ENCODE measurements at places on chromosomes 11 and 22.

- DNase-seq, result peak; percentile 77
These were observed 1.3 kb upstream of the HDAC10 start for GRCh38 chr22:50252082-50253045.

GRCh38 chr22:37638391-37639069 lies 939 bp upstream of the SH3BP1 start:
- peak; percentile 39 for DNase-seq

DNA sequence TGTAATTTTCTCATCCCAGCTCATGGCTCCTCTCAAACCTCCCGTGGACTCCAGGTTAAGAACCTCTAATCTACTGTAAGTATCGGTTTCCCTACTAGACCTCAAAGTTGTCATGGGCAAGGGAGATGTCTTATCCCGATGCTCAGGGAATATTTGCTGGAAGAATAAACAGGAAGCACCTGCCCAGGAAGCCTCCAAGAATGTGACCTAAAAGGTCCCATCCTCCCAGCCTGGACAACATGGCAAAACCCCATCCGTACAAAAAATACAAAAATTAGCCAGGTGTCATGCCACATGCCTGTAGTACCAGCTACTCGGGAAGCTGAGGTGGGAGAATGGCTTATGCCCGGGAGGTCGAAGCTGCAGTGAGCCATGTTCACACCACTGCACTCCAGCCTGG lies 62.4 kb downstream of the APOL1 start:
- no peak for DNase-seq

DNA sequence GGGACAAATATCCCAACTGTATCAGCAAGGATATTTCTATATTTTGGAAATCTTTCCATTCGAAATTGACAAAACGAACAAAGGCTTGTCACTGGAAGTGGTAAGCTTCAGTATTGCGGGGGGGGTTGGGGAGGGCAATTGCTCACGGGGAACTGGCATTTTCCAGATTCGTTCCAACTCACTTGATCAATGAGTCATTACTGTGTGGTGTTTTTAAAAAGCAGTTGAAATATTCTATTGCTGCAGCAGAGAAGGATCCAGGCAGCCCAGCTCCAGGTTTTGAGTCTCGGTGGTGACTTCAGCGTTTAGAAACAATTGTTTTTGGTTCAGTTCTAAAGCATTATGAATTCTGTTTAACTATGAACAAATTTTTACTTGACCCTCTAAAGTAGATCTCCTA lies 33.8 kb upstream of the FBLN1 start:
- peak; percentile 81 for DNase-seq

- no peak for DNase-seq
These were observed 76.2 kb upstream of the GDPD4 start for GRCh38 chr11:77377734-77378133.

- no peak for DNase-seq
These were observed 37.0 kb downstream of the GAB2 start for GRCh38 chr11:78380615-78381051.

DNA sequence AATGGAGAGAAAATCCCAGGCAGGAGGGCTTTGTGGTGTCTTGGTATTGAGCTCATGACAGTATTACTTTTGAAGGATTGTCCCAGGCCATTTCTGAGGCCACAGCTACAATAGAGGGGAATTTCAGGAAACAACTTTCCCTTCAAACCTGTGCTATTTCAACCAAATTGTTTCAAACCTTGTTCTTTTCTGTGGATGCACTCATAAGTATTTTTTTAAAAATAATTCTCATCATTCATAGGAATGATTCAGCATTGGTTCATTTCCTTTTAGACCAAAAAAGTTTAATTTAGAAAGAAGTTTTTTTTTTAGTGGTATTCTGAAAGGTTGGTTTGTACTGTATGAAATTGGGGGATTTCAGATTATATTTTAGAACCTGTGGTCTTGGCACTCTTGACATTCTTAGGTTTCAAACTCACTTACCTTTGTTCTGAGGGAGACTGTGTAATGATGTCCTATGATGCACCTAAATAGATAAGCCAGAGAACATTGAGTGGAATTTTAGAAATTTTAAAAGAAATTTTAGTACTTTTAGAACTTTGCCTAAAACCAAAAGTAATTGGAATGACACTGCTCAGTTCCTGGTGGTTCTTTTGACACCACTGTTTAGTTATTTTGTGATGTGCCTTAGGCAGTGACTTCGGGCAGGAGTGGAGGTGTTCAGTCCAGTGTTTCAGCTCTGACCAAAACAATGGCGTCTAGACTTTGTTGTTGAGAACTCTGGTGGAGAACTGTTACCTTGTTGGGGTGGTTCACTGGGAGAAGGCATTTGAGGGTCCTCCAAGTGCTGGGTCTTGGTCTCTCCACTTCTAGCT lies 12.2 kb downstream of the TEAD1 start:
- no peak for DNase-seq

DNA sequence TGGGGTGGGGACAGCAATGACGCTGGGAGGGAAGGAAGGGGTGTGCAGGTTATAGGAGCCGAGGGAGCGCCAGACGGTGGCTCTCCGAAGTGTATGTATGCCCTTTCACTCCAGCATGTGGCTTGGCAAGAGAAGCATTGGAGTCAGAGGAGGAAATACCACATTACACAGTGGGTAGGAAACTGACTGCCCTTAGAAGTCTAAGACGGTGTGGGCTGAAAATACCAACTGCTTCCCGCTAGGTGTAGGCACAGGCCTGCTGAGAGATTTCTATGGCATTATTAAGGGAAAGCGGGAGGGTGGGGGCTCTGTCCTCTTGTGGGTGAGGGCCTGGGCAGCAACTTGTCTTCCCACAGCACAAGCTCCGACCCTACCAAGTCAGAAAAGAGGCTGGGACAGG lies 44.7 kb downstream of the CACNG2 start:
- DNase-seq, result peak; percentile 32

DNA sequence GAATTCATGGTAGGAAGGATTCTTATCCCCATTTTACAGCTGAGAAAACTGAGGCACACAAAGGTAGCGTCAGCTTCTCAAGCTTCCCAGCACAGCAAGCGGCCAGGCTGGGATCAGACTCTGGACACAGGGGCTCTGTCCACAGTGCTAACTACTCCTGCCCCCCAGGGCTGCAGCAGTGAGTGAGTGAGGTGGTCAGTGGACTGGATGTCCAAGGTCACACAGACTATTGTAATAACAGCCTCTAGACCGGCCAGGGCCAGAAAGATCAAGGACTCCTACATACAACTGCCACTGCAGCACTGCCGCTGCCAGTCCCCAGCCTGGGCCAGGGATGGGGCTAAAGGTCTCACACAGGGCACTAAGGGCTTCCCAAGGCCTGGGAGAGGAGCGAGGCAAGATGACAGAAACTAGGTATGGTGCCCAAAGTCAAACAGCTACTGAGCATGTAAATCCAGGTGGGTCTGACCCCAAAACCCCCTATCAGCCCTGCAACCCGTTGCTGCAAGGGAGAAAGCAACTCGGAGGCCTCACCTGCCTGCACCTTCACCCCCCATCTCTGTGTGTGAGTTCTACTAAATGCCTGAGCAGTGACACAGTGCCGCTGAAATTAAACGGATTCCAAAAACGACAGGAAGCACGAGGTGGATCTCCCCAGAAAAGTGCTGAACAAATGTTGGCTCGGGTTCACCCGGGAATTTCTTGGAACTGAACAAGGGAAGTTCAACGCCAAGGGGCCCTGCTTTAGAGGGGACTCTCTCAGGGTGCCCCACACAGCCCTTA lies 161.8 kb upstream of the GRK3 start:
- peak; percentile 51 for DNase-seq

All from epithelial cell of esophagus (primary cell).